ENCODE measurements at places on chromosomes 3 and 15.

DNA sequence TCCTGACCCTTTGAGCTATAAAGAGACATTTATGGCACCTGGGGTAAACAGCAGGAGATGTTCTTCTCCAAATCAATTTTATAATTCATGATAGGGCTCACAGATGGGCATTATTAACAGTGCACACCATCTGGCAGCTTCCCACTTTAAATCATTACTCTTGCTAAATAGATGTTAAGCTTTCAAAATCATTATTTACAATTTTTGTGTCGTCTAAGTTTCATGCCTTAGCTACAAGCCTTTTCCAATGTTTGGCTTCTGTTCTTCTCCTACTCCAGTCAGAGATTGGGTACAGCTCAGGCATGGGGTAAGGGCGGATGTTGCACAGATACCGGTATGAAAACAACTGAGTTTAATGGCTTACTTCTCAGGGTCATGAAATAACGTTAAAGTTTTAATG lies 120.9 kb upstream of the PFN2 start:
- no peak for DNase-seq

DNA sequence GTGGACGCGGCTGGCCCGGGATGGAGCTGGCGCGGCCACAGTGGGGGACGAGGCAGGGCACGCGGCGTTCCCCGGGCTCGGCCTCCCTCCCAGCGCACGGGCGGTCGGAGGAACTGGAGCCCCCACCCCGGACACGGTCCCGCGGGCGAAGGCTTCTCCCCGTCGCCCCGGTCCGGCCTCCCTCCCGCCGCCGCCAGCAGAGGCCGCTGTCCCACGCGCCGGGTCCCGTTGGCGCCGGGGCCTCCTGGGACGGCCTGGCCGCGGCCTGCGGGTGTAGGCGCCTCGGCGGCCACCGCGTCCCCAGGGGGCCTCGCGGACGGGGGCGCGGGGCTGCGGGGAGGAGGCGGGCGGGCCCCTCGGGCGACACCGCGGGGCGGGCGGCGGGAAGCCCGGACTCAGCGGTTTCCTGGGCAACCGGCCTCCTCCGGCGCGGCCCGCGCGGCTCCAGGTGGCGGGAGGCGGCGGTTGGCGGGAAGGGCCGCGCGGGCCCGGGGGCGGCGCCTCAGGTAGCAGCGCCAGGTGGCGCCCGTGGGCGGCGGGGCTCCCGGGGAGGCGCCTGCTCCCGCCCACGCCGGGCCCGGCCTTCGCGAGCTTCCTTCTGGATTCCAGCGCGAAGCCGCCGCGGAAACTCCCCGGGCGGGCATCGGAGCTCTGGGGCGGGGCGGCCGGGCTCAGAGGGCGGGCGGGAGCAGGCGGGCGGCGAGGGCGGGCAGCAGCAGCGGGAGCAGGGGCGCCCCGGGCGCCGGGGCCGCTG lies 26.7 kb downstream of the MELTF start:
- peak; percentile 60 for DNase-seq

GRCh38 chr3:25973122-25973521 lies 183.2 kb downstream of the OXSM start:
- no peak for DNase-seq

- no peak for DNase-seq
Observed at GRCh38 chr3:184240384-184241140, 8.2 kb downstream of the ALG3 start.

GRCh38 chr3:39154280-39155021 lies 1.1 kb upstream of the CSRNP1 start:
- no peak for DNase-seq

DNA sequence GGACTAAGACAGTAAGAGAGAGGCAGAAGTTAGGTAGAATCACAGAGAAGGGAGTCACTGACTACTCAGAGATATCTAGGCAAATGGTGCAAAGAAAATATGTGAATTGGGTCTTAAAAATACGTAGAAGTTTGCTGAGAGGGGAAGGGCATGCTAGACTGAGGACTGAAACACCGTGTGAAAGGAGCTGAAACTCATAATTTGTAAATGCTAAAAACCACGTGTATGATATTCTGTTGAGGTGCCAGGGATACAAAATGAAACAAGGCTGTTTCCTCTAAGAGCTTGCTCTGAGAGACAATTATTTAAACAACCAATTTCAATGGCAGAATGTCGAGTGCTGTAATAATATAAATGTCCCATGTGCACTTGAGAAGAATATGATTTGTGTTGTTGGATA lies 47.2 kb downstream of the NCK1 start:
- no peak for DNase-seq

- DNase-seq = no peak
Observed at GRCh38 chr3:37622999-37623883, 238.4 kb upstream of the CTDSPL start.

- DNase-seq = no peak
Observed at GRCh38 chr3:126907557-126907956, 75.4 kb upstream of the PLXNA1 start.

DNA sequence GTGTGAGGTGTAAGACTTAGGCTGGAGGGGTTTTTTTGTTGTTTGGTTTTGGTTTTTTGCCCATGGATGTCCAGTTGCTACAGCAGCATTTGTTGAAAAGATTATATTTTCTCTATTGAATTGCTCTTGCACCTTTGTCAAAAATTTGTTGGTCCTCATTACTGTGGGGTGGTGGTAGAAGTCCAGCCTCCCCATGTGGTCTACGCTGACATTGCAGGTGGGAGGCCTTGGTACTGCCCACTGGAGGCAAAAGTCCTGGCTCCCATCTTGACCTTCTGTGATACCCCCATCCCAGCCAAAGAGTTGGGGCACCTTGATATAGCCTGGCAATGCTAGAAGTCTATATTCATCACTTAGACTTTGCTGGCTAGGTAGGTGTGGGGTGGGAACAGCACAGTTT lies 5.4 kb upstream of the RAB6B start:
- DNase-seq = no peak

DNA sequence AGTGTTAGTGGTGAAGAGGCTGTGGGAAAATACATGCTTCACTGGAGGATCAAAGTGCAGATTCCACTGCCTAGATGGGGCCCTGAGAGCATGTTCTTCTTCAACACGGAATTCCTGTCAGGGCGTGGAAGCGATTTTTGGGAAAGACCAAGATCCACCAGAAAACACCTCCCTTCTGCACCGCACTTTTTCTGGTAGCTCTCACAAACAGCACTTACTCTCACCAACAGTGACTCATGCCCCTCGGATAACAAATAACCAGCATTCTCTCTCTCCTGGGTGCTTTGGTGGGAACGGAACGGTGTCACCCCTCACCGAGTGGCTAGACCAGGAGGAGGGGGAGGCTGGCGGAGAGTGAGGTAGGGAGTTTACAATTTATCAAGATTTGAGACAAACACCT lies 40.1 kb downstream of the ADAMTSL3 start:
- no peak for DNase-seq

DNA sequence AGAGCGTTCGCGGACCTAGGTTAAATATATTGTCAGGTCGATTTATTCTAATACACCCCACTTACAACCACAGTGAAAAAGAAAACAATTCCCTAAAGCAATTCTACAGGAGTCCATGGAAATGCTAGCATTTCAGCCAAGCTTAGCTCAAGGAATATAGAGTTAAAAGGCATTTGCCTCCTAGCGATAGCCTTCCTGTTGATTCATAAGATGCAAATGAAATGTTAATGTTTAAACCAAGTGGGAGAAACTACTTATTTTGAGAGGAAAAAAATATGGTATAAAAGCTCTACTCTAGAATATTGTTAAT lies 1.7 kb upstream of the ALCAM start:
- no peak for DNase-seq

DNA sequence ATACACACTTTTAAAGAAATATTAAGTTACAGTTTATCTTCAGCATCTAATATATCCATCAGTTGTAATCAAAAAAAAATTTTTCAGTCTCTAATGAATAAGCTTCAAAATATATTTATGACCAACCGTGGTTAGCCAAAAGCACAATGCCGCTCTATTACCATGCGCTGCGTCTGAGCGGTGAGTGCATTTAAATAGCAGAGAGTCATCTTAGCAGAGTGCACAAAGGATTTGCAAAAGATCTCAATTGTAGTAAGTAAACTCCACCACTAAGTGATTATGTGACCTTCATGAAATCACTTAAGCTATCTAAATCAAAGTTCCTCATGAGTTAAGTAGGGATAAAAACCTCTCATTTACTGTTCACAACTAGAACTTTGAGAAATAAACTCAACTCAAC lies 4.9 kb downstream of the TP63 start:
- no peak for DNase-seq

Data from activated CD4-positive, CD25-positive, alpha-beta regulatory T cell (primary cell).